Activated T-cell treated with anti-CD3 and anti-CD28 coated beads, Interleukin-2, amount 50 U/mL, for 48 hours (primary cell): ENCODE measurements at places on chromosomes 3 and 15.

- no peak for DNase-seq
These were observed 148.4 kb downstream of the PGPEP1L start for GRCh38 chr15:98859149-98859548.

- DNase-seq: no peak
These were observed 118.1 kb downstream of the ASB7 start for GRCh38 chr15:100720406-100720967.

- DNase-seq: no peak
These were observed 419.3 kb downstream of the TUSC7 start for GRCh38 chr3:117128872-117129271.

GRCh38 chr3:132997404-132998185, 40.6 kb upstream of the TMEM108 start:
- no peak for DNase-seq

DNA sequence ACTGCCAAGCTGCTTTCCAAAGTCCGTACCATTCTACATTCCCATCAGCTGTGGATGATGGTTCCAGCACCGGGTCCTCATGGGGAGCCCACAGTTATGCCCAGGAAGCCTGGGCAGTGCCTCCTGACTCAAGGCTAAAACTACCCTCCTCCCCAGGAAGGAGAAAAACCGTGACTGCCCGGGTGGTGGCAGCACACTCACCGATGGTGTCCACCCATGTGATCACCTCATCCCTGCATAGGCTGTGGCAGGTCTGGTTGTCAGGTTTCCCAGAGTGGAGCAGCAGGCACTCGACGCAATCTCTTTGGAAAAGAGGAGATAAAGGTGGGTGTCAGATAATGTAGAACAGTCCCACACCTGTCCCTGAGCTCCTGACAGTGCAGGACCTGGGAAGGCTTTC, 38.6 kb downstream of the UMPS start:
- peak; percentile 42 for DNase-seq

GRCh38 chr3:156030723-156031122, 89.7 kb upstream of the KCNAB1 start:
- no peak for DNase-seq

- no peak for DNase-seq
These were observed 182.6 kb upstream of the ROPN1 start for GRCh38 chr3:124174476-124174875.

DNA sequence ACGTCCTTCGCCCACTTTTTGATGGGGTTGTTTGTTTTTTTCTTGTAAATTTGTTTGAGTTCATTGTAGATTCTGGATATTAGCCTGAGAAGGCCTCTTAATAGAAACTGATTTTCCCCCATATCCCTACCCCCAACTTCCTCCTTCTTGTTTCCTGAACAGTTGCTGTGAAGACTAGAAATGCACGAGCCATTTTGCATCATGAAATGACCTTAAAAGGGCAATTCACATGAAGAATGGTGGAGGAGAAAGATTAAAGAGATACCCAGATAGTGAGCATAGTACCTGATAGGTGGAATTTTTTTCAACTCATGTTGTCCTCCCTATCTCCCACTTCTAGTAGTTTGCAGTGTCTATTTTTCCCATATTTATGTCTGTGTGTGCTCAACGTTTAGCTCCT, 55.2 kb upstream of the KCNH8 start:
- no peak for DNase-seq

DNA sequence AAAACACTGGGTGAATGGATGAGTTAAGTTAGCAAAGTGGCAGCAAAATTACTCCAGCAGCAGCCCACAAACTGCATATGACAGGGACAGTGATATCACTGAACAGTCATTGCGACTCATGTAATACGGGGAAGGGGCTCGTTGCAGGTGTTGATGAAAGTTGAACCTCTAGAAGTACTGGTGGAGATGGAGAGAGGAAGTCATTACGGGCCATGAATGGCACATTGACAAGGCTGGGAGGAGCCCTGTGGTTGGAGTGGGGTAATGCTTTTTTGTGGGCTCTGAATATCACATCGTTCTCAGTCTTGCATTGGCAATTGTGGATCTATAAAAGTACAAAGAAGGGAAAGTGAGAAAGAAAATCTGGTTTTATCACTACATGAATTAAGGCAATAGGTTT, 278.1 kb downstream of the ZPLD1 start:
- peak; percentile 17 for DNase-seq

GRCh38 chr3:180246688-180247195, 210.0 kb upstream of the PEX5L start:
- DNase-seq: no peak

DNA sequence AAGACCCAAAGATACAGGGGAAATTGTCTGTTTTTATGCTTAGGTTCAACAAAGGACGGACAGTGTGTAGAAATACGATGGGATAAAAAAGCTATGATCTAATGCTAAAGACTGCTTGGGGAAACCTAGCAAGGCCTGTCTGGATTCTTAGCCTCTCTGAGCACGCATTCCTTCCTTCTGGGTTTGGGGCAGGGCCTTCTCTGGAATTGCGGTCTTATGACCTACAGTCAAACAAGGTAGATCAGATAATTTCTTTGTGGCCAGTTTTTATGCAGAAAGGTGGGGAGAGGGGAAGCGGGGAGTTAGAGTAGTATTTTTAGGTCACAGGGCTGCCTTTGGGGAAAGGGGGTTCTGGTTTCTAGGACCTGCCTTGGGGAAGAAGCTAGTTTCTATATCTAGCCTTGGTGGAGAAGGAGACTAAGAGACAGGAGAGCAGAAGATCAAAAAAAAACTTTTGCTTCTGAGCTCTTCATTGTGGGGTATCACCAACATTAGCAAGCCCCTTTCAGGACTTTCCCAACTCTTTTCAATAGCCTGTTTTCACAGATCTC, 39.1 kb upstream of the LIPC start:
- DNase-seq: no peak
